ENCODE measurements at places on chromosomes 6 and 20.

GRCh38 chr6:133610971-133611370 lies 277.9 kb upstream of the TCF21 start:
- no peak for DNase-seq

DNA sequence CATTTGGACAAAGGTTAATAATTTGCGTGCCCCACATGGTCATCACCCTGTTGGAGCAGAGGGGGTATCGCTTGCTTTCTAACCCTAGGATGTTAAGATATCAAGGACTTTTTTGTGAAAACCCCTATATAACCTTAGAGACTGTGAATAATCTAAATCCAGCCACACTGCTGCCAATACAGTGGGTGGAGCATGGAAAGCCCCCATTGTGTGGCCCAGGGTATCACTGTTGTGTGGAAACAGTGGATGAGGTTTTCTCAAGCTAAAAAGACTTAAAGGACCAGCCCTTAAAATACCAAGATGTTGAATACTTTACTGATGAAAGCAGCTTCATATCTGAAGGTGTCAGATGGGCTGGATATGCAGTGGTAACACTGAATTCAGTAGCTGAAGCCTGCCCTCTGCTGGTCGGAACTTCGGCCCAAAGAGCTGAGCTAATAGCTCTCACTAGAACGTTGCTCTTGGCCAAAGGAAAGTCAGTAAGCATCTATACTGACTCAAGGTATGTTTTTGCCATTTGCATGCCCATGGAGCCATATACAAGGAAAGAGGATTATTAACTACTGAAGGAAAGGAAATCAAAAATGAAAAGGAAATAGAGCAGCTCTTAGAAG lies 695.2 kb downstream of the PHF3 start:
- no peak for DNase-seq

DNA sequence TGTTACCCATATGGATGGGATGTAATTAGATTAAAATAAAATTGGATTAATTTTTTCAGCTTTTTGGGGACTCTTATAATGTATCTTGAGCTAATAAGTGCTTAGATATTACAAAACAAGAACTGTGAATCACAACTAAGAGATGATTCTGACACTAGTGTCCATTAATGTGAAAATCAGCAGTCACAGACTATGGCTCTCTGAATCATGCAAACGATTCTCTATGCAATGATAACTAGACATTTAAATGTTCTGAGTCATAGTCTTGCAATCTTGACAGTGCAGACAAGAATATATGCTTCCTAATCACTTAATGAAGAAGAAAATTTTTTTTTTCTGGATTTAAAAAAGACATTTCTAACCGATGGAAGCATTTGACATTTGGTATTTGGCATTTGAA lies 82.2 kb upstream of the OPRM1 start:
- DNase-seq = no peak

GRCh38 chr6:106192824-106193223 lies 106.7 kb downstream of the PRDM1 start:
- no peak for DNase-seq

DNA sequence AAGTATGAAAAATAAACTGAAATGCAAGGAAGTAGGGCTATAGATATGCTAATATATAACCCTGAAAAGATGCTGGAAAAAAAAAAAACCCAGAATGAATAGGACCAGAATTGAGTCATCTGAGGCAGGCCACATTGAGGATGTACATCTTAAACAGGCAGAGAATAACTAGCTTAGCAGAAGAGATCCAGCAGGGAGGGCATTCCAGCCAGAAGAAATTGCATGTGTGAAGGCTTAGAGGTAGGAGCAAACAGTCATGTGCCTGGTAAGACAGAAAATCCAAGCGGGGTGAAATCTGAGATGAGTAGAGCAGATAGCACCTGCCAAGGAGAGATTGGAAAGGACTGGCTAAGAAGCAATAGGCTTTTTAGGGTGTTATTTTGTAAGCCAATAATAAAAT lies 2.6 kb downstream of the COL19A1 start:
- DNase-seq = no peak

- no peak for DNase-seq
These were observed 379.7 kb upstream of the IMPG1 start for GRCh38 chr6:76451926-76452709.

DNA sequence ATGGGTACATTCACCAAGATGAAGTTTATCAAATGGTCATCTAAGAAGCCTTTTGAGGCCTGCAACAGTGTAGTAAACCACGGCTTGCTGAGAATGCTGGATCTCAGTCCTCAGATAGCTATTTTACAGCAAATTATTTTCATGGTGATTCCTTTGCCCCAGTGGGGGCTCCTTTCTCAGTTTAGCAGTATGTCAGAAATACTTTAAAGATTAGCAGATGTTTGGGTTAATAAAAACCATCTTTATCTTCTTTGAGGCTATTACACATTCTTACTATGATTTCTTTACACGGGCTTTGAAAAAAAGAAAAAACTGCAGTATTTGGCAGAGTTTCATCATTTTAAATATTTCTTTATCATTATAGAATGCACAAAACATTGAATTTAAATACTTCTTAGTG lies 10.7 kb downstream of the MYLIP start:
- DNase-seq = no peak

GRCh38 chr6:7025861-7026260 lies 81.9 kb upstream of the RREB1 start:
- no peak for DNase-seq

GRCh38 chr20:23235173-23236027 lies 115.2 kb upstream of the NXT1 start:
- peak; percentile 55 for DNase-seq

GRCh38 chr20:23451956-23452487 lies 654 bp downstream of the CST11 start:
- no peak for DNase-seq

GRCh38 chr20:48332555-48332954 lies 495.2 kb downstream of the PREX1 start:
- DNase-seq = no peak

- DNase-seq = no peak
These were observed 612.3 kb upstream of the ZNF337 start for GRCh38 chr20:26308961-26309360.

GRCh38 chr6:136351518-136352110 lies 62.0 kb upstream of the BCLAF1 start:
- DNase-seq = no peak

DNA sequence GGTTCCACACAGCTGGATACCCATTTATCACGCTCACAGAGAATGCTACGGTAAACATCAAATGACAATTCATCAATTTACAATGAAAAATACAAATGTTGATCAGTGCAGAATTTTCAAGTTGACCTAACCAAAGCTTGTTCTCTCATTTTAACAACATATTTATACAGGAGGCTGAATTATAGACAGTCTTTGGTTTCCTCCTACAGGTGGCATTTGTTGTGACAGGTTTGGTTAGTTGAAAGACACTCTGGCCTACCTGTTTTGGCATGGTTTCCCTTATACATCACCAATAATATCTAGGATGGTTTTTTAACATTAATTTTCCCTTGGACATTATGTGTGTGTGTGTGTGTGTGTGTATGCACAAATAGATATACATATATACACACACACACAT lies 642.5 kb upstream of the MMS22L start:
- no peak for DNase-seq

- peak; percentile 16 for DNase-seq
These were observed 723 bp upstream of the ARID1B start for GRCh38 chr6:156776470-156776839.

- DNase-seq = no peak
These were observed 10.0 kb upstream of the PRR18 start for GRCh38 chr6:166318227-166318626.

- no peak for DNase-seq
These were observed 106.3 kb downstream of the RNF144B start for GRCh38 chr6:18493382-18493891.

- no peak for DNase-seq
These were observed 2.8 kb downstream of the VSX1 start for GRCh38 chr20:25079171-25079570.

DNA sequence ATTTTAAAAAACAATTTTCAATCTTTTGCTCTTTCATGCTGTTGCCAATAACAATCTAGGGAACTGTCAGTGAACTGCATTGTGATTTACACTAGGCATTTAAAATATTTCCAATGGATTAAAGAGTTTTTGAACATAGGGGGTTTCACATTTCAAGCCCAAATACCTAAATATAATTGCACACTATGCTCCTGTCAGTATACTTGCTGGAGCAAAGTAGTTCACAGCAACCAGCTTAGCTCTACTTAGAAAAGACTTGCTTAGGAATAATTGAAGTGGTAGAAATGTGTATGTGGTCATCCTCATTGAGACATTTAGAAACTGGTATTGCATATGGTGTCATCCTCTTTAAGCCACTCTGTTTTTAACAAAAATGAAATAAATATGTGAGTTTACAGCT lies 41.7 kb upstream of the REV3L start:
- DNase-seq = no peak

DNA sequence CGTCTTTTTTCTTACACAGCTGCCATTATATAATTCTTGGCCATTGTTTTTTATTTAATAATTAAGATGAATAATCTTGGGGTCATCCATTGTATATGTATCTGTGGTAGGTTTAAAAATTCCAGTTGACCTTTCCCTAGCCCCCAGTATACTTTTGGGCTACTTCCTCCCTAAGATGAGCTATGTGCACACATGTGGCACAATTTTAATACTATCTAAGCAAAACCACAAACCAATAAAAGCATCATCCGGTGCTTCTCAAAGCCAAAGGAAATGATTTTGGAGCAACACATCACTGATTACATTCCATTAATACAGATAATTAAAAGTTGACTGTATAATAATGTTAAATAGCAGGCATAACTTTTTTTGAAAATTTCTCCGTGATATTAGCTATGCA lies 161.2 kb downstream of the ATXN1 start:
- DNase-seq = no peak

DNA sequence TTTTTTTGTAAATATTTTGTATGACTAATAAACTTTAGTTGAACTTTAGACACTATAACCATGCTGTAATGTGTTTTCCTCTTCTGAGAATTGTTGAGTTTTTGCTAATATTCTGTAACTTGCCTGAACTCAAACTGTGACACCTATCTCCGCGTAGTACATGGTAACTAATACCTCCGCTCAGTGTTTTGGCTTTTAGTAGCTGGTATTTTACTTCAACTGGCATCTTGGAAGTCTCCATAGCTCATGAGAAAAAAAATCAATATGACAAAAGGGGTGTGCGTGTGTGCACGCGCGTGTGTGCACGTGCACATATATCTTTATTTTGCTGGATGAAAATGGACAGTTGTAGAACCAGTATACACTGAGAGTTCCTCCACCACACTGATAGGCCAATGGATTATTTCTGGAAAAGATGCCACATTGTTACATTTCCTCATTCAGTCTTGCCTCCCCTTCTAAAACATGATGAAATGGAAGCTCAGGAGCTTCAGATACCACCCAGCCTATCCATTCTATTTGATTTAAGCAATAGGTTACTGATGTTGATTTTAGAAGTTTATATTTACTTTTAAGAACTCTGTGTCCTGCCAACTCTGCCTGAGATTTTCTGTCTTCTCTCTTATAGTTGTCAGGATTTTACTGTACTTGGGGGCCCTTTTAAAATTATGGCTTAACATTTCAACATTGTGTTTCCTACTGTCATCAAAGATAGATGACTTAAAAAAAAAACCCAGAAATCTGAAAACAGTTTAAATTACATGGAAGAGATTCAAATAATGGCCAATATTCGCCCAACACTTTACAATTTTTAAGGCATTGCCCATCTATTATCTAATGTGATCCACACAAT lies 16.3 kb upstream of the ADGRG6 start:
- no peak for DNase-seq

DNA sequence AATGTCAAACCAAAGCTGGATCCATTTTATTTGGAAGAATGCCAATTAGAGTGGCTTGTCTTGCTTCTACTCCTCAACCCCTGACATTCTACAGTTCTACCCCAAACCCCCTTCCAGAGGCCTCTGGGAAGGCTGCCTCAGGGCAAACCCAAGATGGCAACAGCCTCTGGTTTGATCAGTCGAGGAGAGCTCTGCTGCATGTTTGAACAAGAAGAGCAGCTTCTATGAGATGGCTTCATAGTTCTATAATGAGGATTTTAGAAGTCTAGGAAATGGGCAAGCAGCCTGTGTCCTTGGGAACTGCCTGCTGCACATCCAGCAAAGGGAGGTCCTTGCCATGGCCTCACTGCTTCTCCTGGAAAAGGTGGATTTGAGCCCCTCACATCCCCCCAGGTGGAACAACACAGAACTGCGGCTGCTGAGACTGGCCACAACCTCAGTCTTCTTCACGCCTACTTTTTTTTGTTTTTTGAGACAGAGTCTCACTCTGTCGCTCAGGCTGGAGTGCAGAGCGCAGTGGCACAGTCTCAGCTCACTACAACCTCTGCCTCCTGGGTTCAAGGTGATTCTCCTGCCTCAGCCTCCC lies 37.9 kb downstream of the ZC3H12D start:
- DNase-seq = no peak

DNA sequence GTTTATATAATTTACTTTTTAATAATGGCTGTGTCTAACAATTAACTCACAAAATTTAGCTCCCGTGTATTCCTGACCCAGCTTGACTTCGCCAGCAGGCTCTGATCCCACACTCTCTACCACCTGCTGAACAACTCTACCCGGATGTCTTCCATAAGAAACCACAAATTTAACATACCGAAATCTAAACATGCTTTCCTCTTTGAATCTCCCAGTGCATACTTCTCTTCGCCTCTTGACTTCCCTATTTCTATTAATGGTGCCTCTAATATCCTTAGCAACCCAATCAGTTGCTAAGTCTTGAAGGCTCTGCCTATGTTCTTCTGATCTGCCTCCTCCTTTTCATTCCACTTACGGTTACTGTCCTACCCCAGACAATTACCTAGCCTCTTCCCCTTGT lies 4.6 kb upstream of the MYB start:
- DNase-seq = no peak

- DNase-seq = no peak
These were observed 348.4 kb downstream of the TPBG start for GRCh38 chr6:82711971-82712370.

DNA sequence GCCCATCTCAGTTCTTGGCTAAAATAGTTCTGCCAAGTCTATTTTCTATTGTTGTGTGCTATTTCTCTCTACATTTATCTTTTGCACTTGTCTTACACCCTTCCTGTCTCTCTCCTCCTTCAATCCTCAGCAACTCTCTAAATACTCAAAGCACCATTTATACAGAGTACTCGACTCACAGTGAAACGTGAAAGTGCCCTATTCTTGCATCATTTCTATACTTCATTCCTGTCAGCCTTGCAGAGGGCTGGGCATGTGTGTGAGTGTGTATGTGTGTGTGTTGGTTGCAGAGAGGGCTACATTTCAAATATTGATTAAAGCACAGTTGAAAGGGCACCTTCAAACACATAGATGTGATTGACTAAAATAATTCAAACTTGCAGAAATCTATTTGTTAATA lies 373.2 kb upstream of the MANEA start:
- no peak for DNase-seq

- DNase-seq = no peak
These were observed 73.0 kb upstream of the MYLIP start for GRCh38 chr6:16055852-16056251.

DNA sequence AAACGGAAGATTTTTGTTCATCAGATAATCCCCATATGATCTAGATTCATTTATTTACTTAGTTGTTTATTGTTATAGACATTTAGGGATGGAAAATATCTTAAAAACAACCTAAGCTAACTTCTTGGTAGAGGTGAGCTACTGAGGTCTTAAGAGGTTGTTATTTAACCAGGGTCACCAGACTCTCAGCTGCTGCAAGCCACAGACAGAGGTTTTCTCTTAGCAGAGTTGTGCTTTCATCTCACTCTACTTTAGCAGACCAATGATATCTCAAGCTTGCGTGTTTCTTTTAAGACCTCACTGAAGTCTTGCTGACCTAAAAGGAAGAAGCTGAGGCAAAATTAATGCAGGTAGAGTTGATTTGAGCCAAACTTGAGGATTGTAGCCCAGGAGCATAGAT lies 43.6 kb downstream of the NCOA7 start:
- DNase-seq = no peak

- DNase-seq = no peak
These were observed 135.2 kb downstream of the KCNQ5 start for GRCh38 chr6:72757048-72757447.

All from H54 (cell line).